Activated T-helper 1 cell treated with Interleukin-2 at 50 U/mL for 16 hours (primary cell): ENCODE measurements at places on chromosomes 3 and 15.

DNA sequence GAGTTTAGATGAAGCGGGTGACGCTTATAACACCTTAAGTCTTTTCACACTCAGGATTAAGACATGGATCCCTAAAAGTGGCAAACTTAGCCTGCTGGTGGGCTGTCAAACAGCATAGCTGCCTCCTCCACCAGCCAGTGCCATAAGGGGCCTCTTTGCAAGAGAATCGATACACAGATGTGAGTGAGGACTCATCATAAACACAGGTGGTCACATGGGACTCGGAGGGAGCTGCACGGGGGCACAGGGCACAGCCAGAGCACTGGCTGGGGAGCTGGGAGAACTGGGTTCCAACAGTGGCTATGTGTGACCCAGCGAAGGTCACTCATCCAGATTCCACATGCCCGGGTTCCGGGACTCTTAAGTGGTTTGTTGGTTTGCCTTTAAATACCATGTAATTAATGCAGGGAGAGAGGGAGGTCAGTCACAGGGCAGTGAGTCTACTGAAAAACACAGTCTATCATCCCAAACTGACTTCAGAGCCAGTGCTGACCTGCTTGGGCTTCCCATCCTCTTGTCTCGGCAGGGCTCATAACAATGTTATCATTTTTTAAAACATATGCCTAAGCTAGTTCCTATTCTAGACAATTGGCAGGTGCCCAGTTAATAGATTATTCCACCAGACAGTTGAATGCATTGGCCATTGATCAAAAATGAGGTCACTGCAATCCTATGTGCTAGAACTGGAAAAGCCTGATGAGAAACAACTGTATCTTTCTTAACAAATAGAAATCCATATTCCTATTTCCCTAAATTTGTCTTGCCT, 51.8 kb downstream of the SLC12A8 start:
- DNase-seq: no peak

- DNase-seq: no peak
Observed at GRCh38 chr3:39990532-39990931, 181.1 kb downstream of the MYRIP start.

DNA sequence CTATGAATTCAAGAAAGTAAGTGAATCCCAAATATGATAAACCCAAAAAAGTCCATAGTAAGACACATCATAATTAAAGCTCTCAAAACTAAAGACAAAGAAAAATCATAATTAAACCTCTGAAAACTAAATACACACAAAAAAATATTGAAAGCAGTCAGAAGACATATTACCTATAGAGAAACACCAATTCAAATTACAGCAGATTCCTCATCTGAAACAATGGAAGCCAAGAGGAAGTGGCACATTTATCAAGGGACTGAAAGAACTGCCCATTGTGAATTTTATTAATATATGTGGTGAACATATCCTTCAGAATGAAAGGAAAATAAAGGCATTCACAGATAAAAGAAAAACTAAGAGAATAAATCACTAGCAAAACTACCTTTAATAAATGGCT, 128.2 kb downstream of the SCAPER start:
- DNase-seq: no peak

GRCh38 chr3:140572334-140572733, 105.5 kb upstream of the TRIM42 start:
- no peak for DNase-seq

DNA sequence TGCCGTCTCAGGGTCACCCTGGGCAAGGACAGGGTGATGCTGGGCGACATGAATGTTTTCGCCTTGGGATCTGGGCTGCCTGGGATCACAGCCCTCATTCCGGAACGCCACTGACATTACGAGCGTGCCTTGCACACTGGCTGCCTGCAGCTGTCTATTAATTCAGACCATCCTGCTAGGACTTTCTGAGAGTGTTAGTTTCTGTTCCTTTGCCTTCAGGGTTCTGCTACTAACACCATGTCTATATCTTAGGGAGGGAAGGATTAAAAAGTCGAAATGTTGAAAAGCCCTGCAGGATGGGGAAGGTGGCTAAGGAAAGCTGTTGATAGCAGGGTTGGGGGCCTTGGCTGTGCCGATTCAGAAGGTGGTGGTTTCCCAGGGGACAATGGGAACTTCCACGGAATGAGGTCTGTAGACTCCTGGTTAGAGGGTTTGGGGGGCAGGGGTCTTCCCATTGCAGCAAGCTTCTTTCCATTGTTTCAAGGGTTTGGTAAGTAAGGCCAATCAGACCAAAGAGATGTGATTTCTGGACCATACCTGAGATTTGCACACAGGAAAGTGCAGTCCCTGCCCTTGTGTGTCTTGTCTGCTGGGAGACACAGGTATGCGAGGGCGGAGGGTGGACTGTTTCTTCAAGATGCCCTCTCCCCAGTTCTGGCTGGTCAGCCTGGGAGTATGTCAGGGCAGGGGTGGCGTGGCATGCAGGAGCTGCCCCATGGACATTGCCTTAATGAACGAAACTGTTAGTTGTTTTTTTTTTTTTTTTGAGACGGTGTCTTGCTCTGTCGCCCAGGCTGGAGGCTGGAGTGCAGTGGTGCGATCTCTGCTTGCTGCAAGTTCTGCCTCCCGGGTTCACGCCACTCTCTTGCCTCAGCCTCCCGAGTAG, 50.9 kb downstream of the RGMA start:
- no peak for DNase-seq

DNA sequence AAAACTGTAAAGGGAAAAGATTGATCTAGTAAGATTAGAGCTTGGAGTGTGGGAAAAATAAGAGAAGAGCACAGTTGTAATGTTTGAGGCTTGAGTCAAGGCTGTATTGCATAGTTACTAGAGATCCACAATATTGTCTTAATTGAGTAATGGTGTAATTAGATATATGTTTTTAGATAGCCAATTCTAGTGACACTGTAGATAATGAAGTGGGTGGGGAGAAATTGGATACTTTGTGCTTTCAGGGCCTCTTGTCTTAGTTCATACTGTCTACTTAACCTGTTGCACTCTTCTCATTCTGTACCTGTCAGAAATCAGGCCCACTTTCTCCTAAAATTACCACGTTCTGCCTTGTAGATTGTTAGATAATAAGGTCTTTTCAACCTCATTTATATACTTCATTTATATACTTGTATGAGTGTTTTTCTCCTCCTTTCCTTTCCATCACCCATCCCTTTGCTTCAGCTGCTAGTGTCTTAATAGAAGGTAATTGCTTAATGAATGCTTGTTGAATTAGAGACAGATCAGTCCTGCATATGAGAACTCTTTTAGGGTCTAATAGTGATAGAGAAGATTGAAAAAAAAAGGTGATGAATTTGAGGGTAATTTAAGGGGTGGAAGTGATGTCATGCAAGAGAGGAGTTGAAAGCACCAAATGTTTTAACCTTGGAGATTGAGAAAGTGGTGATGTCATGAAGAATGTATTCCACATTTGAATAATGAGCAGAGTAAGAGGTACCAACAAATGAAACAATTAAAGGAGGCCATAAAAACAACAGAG, 32.0 kb downstream of the PIK3CA start:
- no peak for DNase-seq

- no peak for DNase-seq
Observed at GRCh38 chr3:181868576-181869082, 156.9 kb downstream of the SOX2 start.

GRCh38 chr3:23811919-23812318, 6.2 kb downstream of the UBE2E1 start:
- no peak for DNase-seq

GRCh38 chr3:73549051-73549600, 75.6 kb downstream of the PDZRN3 start:
- DNase-seq: no peak

DNA sequence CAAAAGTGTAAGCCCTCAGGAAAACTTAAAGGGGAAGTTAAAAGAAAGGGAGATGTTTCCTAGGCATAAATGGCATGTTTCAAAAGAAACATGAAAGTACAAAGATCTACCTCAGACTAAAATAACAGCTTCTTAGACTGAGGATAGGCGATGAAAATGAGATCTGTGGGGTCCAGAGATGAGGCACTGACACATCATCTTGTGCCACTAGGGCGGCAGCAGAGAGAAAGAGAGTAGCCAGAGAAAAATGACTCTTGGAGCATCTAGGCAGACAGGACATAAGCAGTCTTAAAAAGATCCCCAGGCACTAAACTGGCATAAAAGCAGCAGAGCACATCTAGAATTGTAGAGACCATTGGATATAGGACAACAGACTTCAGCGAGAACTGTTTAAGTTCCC, 42.5 kb upstream of the RFX7 start:
- DNase-seq: no peak

GRCh38 chr3:153961494-153961893, 159.7 kb upstream of the ARHGEF26 start:
- DNase-seq: no peak

DNA sequence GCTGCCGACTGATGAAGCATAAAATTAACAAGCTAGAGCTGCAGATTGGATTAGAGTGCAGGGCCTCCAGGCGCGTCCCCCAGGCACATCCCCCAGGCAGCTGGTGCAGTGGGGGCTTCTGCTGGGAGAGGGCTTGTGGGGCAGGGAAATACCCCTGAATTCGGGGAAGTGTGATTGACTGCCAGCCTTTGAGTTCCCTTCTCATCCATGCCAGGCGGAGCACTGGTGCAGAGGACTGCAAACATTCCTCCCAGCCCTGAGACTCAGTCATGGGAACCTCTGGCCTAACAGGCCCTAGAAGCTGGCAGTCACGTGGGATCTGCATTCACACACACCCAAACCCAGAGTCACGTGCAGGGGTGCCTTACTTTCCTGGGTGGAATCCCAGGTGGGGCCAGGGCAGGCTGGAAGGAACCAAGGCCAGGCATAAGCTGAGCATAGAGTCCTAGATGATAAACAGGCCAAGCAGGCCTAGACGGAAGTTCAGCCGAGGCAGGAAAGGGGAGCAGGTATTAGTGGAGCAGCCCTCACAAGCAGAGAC, 46.2 kb upstream of the SEC22A start:
- no peak for DNase-seq

GRCh38 chr15:36797128-36797527, 217.7 kb downstream of the CDIN1 start:
- DNase-seq: no peak

GRCh38 chr3:136645915-136646314, 106.3 kb downstream of the STAG1 start:
- no peak for DNase-seq

DNA sequence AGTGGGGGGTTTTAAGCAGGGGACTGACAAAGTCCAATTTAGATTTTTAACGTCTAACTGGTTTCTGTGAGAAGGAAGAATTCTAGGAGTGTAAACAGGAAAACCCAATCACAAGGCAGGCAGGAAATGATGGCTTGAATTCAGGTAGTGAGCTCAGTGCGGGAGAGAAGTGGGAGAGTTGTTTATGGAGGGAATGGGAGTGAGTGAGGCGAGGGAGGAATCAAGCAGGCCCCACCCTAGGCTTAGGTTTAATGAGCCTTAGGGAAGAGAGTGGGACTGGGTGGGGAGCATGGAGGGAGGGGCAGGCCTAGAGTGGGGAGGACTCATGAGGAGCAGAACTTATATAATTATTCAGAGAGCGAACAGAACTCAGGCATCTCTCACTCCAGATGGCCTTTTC, 17.9 kb downstream of the VIPR1 start:
- no peak for DNase-seq

DNA sequence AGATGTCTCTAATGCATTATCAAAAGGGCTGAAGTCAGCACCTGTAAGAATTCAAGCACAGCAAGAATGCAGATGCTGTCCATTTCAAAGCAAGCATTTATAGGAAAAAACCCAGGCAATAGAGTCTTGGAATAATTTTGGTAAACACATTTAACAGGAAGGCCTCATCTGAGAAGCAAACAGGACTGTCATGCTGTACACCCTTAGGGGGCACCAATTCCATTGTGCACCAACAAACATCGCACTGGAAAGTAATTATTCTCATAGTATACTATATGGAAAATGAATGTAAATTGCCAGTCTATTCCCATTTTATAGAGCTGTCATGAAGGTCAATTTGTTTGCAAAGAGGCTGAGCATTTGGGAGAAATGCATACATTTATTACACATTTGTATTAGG, 247.3 kb upstream of the SUCLG2 start:
- no peak for DNase-seq

DNA sequence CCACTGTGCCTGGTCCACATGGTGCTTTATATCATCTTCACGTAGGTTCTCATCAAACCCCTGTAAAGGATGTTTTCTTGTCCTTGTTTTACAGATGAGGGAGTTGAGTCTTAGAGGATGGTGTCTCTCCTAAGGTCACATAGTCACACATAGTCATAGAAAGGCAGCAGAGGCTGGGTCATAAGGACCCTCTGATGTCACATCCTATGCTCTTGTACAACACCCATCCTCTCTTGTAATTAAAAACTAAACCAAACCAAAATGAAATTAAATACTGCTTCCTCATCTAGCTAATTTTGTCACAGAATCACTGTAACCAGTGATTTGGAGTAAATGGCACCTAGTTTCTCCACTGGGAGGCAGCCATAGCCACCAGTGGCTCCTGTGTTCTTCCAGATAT, 21.8 kb upstream of the ATP1B3 start:
- no peak for DNase-seq

GRCh38 chr3:72692990-72693389, 155.3 kb downstream of the SHQ1 start:
- no peak for DNase-seq

GRCh38 chr3:72338942-72339669, 509.1 kb downstream of the SHQ1 start:
- DNase-seq: no peak

DNA sequence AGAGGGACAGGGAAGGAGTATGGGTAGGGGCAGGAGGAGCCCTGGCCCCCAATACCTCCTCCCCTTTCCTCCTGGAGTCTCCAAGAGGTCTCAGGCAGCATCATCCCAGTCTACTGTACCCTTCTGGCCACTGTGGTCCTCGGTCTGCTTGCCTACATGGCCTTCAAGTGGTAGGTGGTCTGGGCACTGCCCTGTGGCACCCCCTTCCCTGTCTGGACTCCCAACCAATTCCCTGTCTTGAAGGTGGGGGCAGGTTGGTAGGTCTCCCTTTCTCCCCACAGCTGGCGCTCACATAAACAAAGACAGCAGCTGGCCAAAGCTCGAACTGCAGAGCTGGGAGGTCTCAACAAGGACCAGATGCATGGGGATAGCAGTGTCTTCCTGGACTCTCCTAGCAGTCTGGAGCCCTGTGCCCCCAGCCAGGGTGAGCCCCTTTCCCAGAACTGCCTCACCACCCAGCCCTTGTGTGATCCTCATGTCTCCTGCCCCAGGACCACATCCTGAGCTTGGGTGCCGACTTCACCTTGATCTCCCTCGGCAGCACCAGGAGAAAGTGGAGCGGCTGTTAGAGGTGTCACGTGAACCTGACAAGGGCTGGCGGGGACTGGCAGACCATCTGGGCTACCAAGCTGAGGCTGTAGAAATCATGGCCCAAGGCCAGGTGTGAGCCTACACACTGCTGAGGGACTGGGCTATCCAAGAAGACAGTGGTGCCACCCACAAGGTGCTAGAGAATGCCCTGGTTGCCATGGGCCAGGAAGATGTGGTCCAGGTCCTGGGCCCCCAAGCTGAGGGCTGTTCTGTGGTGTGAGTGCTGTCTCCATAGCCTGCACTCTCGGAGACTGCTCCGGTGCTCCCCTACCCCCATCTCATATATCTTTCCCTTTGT, 33.1 kb downstream of the NBEAL2 start:
- no peak for DNase-seq

DNA sequence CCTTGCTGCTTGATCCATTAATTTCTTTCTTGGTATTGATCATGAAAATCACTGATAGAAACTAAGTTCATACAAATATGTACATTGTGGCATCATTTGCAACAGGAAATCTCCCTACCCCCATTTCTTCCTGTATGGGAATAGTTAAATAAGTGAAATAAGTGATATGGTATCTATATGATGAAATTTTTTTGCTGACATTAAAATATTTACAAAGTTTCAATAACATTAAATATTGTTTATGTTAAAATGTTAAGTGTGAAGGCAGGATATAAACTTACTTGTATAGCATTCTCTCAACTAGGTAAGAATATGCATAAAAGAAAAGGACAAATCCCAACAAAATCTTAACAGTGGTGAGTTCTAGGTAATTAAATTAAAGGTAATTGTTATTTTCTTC, 60.1 kb upstream of the ETV5 start:
- DNase-seq: no peak
